ENCODE measurements at places on chromosomes 16 and 17.

- DNase-seq, result no peak
Observed at GRCh38 chr17:27968206-27968732, 74.2 kb upstream of the NLK start.

DNA sequence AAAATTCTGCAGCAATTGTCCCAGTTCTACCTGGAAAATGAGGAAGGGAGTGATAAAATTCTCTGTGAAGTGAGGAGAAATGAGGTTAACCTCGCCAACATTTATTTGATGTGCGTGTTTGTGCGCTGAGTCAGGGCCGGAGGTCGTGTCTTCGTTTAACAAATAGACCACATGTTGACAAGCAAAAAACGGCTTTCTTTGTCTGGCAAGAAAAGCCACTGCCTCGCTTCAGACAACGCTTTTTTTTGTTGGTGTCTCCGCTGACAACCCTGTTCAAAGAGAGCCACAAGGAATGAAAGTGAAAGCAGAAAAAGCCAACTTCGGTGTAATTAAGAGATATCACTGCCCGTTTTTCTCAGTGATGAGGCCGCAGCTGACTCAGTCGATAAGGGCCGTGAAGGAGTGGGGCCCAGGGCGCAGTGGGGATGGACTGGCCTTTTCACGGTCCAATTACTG, 510.6 kb downstream of the CDH13 start:
- DNase-seq, result peak; percentile 1

- DNase-seq, result no peak
Observed at GRCh38 chr17:45857977-45858708, 13.5 kb downstream of the SPPL2C start.

GRCh38 chr16:86848821-86849220, 270.5 kb downstream of the FOXL1 start:
- no peak for DNase-seq

DNA sequence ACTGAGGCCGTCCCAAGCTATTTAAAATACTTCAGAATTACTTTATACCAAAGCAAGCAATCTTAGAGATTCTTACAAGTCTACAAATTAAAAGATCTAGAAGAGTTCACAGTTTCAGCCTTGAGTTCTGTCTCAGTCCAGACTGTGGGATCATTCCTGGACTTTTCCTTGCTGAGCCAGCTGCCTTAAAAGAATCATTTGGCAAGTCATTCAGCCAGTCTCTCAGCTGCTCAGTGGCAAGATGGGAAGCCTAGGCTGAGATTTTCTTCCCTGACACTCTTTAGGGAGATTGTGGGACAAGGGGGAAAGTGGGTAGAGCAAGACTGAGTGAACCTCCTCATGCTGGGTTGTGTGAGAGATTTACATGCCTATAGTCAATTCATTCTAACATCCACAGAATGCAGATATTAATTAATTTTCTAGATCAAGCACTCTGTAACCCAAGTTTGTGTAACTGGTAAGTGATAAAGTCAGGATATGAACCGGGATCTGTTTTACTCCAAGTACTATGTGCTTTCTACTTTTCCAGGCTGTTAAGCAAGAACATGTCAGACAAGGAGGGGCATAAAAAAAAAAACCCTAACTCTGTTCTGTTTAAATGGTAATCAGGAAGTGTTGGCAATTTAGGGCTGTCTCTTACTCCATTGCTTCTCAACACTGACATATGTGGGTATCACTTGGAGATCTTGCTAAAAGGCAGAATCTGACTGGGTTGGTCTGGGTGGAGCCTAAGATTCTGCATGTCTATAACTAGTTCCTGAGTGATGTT, 50.1 kb downstream of the HSD17B2 start:
- DNase-seq, result no peak

- no peak for DNase-seq
Observed at GRCh38 chr16:25367773-25368524, 110.3 kb upstream of the ZKSCAN2 start.

- no peak for DNase-seq
Observed at GRCh38 chr16:84931506-84931905, 79.8 kb downstream of the ZDHHC7 start.

GRCh38 chr17:10756185-10756584, 26.4 kb upstream of the TMEM220 start:
- no peak for DNase-seq

- no peak for DNase-seq
Observed at GRCh38 chr16:84720177-84720579, 20.4 kb downstream of the USP10 start.

DNA sequence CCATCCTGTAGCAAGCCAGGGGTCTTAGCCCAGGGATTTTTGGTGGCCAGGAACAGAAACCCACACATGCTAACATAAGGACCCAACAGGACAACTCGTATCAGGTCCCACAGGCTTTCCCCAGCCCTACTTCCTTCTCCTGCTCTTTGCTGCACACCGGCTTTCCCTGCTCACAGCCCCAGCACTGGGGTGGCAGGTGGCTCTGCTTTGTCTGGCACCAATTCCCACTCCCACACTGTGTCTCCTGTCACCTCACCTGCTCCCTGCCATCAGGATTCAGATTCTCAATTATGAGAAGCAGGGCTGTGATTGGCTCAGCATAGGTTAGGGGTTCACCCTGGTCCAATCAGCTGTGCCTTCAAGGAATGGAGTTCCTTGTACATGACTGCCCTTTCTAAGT, 94.1 kb downstream of the TMEM132E start:
- no peak for DNase-seq

DNA sequence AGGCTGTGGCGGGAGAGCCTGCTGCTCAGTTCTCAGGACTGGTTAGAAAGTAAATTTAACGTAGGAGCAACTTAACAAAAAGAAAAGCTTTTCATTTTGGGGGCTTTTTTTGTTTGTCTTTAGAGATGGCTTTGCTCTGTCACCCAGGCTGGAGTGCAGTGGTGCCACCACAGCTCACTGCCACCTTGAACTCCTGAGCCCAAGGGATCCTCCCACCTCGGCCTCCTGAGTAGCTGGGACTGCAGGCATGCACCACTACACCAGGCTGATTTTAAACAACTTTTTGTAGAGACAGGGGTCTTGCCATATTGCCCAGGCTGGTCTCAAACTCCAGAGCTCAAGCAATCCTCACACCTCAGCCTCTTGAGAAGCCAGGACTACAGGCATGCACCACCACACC, 205.0 kb downstream of the RPTOR start:
- no peak for DNase-seq

GRCh38 chr16:10992797-10993196, 48.4 kb downstream of the CLEC16A start:
- DNase-seq, result no peak

DNA sequence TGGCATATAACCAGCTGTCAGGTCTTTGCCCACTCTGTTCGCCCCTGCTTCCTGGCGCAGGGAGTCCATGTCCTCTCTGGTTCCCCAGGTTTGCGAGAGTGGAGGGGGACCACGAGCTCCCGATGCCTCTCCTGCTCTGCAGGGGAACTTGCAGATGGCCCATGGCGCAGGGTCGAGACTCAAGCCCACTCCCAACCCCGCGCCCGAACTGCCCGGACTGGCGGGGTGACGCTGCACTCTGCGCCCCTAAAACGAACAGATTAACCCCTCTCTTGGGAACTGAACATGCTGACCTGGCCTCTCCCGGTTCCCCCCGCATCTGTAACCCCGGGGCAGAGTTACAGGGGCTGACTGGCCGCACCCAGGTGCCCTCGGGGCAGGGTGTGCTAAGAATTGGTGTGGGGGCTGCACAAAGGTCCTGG, 681 bp upstream of the PLA2G15 start:
- DNase-seq, result no peak

- no peak for DNase-seq
Observed at GRCh38 chr17:18950944-18951905, 740 bp upstream of the SLC5A10 start.

- no peak for DNase-seq
Observed at GRCh38 chr17:40854175-40854814, 12.7 kb downstream of the KRT12 start.

- no peak for DNase-seq
Observed at GRCh38 chr17:61878984-61879612, 15.8 kb upstream of the BRIP1 start.

GRCh38 chr17:61054436-61054835, 345.2 kb upstream of the TBX2 start:
- no peak for DNase-seq

- no peak for DNase-seq
Observed at GRCh38 chr17:60514053-60514452, 12.0 kb downstream of the APPBP2 start.

- DNase-seq, result no peak
Observed at GRCh38 chr17:71633391-71633849, 487.4 kb upstream of the SOX9 start.

GRCh38 chr17:31364012-31364411, 27.5 kb upstream of the RAB11FIP4 start:
- no peak for DNase-seq

GRCh38 chr16:50450957-50451356, 82.2 kb upstream of the BRD7 start:
- no peak for DNase-seq

DNA sequence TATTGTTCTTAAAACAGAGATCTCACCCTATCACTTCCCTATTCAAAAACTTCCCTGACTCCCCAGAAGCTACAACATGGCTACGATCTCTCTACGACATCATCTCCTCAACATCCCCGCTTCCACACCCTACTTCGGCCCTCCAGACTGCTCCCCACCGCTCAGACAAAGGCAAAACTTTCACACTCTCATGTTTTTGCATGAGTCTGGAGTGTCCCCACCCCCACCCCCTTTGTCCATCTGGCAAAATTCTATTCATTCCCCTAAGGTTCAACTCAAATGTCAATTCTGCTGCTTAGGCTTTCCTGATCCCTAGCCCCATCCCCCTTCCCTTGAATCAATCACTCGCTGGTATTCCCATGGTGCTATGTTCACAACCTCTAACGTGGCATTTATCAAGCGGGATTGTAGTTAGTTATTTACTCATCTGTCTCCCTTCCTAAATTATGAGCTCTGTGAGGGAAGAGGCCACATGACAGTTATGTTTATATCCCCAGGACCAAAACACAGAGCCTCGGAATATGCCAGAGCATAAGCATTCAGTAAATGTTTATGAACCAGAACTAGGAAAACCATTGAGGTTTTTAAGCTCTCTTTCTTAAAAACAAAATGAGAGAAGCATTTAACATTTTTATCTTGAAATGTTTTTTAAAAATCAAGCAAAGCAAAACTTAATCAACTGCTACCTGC, 55.9 kb downstream of the STX8 start:
- DNase-seq, result no peak
